ENCODE measurements at places on chromosomes 13 and 19.

DNA sequence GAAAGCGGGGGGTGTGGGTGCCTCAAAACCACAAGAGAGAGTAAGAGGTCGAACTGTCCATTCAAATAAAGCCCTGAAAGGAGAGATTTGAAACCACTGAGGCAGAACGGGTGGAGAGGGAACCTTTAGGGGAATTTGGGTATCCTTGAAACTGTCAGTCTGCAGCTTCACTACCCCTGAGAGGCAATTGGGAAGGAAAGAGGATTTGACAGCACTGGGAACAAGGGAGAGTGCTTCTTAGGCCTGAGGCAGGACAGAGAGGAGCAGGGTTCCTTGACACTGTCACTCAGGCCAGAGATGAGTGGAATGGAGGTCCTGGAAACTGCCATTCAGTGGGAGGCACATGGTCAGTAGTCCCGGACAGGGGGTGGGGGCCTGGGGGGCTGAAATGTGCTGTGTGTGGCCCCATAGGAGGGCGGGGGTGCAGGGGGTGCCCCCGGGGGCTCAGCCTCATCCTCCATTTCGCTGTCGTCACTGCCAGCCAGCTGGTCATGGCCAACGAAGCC lies 5.0 kb downstream of the GFY start:
- DNase-seq, result no peak

GRCh38 chr13:101149735-101150384 lies 266.4 kb downstream of the NALCN start:
- DNase-seq, result no peak

DNA sequence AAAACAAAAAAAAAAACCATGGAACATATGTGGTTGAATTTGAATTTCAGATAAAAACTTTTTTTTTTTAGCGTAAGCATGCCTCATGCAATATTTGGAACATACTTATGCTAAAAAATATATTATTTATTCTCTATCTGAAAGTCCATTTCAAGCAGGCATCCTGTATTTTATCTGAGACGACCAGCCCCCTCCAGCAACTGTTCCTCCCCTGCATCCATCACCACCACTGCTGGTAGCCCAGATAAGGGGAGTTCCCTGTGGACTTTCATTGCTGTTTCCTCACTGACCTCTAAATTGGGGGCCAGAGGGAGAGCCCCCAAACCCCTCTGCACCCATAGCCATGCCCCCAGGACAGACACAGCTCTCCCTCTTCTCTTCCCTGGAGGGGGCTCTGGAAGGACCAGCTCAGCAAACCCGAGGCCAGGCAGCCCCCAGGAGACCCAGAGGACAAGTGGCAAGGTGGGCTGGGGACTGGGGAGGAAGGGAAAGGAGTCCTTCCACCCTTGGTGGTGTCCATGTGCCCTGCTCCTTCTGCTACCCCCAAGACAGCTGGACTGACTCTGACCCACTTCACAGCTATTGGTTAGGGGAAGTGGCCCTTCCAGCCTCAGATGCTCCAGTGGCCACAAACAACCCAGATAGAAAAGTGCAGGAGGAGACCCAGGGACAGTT lies 6.6 kb upstream of the SIGLEC12 start:
- no peak for DNase-seq

- no peak for DNase-seq
Observed at GRCh38 chr13:50998326-50998725, 88.7 kb downstream of the RNASEH2B start.

DNA sequence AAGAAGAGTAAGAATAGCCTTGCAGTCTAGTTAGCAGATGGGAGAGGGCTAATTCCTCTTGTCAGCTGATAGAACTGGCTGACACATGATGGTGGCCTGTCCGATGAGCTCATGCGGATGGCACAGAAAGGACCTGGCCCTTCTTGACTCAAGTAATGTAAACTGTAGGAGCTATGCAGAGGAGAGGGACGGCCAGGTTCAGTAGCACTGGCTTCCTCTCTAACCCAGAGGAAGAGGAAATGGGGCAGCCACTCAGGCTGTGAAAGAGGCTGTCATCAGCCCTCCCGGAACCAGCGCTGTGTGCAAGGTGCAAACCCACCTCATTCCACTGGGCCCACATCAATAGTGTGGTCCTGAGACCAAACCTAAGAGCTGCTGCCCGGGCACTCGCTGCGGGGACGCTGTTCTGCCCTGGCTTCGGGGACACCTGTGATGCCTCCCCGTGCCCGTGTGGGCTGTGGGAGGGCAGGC lies 30.8 kb upstream of the USE1 start:
- no peak for DNase-seq

DNA sequence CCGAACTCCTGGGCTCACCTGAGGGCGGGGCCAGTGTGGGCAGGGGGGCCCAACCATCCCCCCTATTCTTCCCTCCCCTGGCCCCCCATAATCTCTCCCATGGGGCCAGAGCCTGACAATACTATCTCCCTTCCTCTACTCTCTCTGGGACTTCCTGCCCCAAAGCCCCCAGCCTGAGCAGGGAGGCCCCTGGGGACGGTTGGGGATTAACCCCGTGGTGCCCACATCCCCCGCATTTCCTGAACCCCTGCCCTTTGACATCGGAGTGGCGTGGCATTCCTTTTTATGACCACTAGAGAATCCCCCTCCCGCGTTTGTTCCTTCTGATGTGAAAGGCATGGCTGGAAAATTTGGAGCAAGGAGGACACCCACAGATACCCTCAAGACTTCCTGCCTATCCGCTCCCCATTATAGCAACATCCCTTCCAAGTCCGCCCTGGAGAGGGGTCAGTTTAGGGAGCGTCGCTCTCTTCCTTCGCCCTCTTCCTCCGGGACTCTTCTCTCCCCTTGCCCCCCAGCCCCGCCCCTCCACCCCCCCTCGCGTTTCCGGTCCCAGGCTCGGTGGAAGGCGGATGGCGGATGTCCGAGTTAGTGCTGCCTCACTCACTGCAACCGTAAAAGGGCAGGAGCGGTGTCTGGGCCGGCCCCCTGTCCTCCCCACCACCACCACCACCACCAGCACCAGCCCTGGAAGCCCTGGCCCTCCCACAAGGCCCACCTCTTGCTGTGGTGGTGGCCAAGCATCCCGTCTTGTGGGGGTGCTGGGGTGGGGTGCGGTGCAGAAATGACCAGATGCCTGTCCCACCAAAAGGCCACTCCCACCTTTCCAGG lies 1.8 kb downstream of the VASP start:
- DNase-seq, result peak; percentile 92

DNA sequence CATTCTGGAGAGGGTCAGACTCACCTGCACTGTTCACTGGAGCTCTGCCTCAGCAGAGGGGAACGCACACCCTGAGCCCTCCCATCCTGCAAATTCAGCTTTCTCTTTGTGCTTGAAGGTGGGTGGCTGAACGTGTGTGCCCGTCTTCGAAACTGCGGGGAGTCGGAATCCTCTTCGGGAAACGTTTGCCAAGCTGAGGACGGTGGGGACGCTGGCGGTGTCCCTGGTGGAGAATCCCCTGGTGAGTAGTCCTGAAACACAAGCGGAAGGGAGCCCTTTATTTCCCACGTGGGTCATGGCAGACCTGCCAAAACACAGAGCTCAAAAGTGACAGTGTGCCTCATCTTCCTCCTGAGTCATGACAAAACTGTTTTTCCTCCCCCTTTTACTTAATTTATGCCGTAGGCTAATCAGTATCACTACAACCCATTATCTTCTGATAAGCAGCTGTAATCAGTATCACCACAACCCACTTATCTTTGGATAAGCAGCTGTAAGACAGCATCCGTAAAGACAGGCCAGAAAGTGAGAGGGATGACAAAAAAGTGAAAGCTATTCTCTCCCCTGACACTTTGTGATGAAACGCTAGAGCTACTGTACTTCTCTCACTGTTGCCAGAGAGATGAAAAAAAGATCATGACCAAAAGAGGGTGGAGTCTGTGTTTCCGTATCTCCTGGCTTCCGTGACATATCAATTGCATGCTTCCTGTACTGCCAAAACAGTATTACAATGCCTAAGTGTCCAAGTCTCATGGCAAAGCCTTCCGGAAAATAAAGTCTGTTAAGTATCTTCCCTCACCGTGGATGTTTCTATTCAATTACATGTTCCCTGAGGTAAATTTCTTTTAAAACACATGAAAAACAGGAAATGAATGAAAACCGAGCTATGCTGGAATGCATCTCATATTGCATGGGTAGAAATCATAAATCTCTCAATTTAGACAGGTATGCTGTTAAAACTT lies 155.5 kb downstream of the TBC1D4 start:
- DNase-seq, result peak; percentile 53

- DNase-seq, result no peak
Observed at GRCh38 chr13:51978796-51979556, 32.3 kb downstream of the ATP7B start.

DNA sequence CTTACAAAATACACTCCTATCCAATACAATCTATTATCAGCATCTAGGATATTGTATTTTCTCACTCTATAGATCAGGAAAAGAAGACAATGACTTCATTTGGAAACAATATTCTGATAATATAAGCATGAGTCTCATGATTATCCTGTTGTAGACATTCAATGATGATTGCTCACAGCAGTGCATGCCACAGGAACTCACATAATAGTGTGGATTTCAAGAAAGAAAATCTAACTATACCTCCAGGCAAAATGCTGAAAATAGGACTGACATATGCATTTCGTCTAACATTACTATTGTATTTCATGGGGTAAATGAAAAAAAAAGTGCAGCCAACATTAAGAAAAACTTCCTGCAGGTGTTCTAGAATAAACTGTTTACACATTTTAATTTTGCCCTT lies 122.6 kb downstream of the POSTN start:
- peak; percentile 9 for DNase-seq

GRCh38 chr13:26971990-26972887 lies 199.4 kb downstream of the USP12 start:
- no peak for DNase-seq

DNA sequence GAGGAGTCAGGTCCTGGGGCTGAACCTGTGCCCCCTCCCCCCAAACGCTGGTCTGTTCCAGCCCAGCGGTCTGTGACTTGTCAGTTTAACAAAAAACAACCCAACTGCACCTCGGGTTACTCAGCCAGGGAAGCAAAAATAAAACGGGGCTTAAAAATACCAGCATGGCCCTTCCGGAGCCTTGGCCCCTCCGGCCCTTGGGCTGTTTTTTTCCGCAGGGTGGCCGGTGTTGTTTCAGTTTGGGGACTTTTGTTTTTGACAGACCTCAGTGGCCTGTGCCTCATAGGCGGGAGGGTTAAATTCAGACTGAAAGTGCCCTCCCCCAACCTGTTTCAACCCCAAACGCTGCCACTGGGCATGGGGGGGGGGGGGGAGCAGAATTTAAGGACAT lies 4.0 kb downstream of the TCF3 start:
- DNase-seq, result no peak

DNA sequence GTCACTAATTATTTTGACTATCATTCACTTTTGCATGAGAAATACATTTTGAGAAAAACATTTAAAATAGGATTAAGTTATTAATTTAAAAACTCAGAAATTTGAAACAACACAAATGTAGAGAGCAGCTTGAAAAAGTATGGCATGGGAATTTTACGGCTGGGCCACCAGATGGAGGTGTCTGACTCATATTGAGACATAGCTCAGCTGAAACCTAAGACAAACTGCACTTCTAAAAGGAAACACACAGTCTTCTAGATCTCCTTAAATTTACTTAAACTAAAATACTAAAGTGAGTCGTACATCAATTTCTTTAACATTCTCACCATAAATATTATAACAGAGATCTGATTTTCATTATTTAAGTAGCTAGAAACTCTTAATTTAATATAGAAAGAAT lies 41.9 kb upstream of the POSTN start:
- DNase-seq, result peak; percentile 38

GRCh38 chr19:41175801-41176777 lies 16.9 kb upstream of the CYP2S1 start:
- peak; percentile 74 for DNase-seq

GRCh38 chr13:70856711-70857110 lies 748.5 kb upstream of the KLHL1 start:
- DNase-seq, result no peak

GRCh38 chr19:48510421-48511268 lies 990 bp downstream of the LMTK3 start:
- no peak for DNase-seq

- no peak for DNase-seq
Observed at GRCh38 chr13:23436680-23437079, 3.2 kb upstream of the SACS start.

All from hepatic stellate cell (primary cell).